Type B pancreatic cell (in vitro differentiated cells): ENCODE measurements at places on chromosomes 1 and 21.
A peak's percentile ranks its signal among the peaks of the same experiment; 100 is the strongest.

- DNase-seq: no peak
Measured at GRCh38 chr1:155049651-155050559, 1.2 kb upstream of the ADAM15 start.

DNA sequence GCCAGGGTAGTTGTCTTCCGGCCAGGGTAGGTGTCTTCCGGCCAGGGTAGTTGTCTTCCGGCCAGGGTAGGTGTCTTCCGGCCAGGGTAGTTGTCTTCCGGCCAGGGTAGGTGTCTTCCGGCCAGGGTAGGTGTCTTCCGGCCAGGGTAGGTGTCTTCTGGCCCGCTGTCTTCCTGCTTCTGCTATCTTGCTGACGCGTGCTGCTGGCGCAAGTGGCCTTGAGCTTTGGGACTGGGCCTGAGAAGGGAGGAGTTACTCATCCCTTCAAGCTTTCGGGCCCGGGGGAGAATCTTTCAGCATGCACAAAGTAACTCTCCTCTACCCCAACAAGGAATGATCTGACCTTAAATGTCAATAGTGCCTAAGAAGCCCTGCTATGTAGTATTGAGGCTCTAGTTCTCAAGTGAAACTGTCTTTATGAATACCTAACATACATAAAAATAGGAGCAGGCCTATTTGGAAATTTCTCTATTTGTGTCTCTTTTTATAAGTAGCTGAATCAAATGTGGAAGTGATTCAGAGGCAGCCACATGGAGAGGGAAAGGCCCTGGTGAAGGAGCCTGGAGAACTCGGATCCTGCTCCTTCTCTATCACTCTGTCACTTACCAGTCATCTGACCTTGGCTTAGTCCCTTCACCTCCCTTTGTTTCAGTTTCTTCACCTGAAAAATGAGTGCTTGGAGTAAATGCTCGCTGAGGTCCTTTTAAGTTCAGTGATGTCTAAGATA lies 65.6 kb downstream of the RGL1 start:
- no peak for DNase-seq

DNA sequence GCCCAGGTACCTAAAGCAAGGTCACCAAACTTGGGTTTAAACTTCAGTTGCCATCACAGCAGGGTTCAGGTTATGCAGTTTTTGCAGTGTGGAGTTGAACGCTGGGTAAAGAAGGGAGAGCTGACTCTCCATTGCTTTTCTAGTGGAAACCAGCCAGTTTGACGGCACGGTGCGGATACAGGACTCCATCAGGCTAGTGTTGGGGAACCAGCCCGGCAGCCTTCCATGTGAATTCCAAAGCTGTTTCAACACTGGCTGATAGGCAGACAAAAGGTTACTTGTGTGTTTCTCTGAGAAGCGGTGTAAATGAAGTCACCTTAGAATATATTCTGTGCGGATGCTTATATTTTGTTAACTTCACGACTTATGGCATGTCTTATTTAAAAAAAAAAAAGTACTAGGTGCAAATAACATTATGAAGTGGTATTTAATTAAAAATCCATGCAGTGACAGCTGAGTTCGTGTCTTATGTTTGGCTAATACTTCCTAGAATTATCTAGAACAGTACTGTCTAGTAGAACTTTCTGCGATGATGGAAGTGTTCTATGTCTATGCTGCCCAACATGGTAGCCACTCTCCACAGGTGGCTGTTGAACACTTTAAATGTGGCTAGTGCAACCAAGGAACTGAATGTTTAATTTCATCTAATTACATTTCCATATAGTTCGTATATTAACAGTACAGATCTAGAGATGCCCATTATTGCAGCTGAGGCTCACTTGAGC lies 29.9 kb upstream of the RCAN3 start:
- DNase-seq: no peak

- peak; percentile 25 for DNase-seq
Measured at GRCh38 chr1:54842963-54843362, 41.8 kb upstream of the TTC22 start.

DNA sequence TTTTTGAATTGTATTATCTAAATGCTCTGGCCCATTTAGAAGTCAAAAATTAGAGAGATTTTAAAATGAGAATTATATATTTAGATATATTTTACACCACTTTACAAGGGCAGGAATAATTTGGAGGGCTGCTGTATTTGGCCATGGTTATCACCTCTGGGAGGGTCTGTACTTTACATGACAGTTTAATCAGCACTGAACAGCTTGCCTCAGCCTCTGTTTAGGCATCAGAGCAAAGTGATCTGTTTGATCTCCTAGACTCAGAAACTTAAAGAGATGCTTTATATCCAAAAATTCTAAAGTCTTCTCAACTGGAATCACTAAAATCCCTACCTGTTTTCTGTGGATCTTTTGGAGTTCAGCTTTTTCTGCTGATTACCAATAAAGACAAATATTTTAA lies 5.4 kb upstream of the SPTA1 start:
- DNase-seq: no peak

GRCh38 chr1:119327450-119328155 lies 41.0 kb upstream of the HAO2 start:
- DNase-seq: peak; percentile 70

DNA sequence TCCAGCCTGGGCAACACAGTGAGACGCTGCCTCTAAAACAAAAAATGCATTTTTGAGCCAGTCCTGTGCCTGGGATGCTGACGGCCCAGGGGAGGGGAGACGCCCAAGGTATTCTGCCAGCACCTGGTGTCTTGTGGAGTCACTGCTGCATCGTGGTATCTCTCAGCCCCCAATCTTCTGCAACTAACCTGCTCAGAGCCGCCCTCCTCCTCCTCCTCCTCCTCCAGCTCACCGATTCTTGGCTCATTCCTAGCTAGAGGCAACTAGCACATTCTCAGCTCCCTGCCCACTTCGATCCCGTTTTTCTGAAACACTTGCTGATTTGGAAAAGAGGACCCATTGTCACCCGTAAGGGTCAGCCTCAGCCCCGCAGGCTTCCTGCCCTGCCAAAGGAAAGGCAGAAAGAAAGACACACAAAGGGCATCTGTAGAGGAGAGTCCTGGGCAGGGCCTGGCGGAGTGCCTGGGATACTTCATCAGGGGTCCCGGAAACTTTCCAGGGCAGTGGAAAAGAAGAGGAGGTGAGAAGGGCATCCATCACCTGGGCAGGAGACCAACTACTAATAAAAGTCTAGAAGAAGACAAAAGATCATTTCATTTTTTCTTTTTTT lies 20.7 kb downstream of the GPR157 start:
- no peak for DNase-seq

DNA sequence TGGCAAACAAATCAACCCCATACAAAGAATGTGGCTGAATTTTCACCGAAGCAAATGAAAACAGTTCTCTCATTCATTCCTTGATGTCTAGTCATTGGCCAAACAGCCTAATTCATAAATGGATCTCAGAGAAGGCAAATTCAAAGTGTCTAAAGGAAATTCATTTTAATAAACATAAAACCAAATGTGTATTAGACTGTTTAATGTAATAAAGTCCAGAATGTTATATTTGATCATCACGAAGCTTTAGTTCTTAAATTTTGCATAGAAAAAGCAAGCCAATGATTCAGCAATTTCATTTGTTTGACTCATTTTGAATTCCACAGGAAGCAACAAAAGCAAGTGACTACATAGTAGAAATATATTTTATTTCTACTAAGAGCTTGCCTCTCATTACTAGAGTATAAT lies 379.2 kb upstream of the ADAMTS5 start:
- no peak for DNase-seq

GRCh38 chr1:47927165-47927564 lies 70.0 kb downstream of the TRABD2B start:
- DNase-seq: no peak

DNA sequence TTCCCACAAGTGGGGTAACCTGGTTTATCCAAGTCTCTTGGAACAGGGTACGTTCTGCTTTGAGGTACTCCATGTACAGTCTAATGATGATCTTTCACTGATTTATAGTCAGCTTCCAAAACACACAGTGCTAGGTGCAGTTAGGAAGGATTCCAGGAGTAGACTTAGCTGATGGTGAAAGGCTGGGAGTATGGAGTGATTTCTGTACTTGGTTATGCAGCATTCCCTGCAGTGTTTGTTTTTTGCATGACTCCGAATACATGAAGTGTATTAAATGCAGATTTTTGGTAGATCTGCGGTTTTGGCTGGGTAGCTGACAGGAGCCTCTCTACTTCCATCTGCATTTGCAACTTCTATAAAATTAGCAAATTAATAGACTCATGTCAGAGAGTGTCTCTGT lies 3.7 kb downstream of the HMGN2 start:
- no peak for DNase-seq

- DNase-seq: no peak
Measured at GRCh38 chr1:165387961-165388360, 31.4 kb upstream of the LMX1A start.

DNA sequence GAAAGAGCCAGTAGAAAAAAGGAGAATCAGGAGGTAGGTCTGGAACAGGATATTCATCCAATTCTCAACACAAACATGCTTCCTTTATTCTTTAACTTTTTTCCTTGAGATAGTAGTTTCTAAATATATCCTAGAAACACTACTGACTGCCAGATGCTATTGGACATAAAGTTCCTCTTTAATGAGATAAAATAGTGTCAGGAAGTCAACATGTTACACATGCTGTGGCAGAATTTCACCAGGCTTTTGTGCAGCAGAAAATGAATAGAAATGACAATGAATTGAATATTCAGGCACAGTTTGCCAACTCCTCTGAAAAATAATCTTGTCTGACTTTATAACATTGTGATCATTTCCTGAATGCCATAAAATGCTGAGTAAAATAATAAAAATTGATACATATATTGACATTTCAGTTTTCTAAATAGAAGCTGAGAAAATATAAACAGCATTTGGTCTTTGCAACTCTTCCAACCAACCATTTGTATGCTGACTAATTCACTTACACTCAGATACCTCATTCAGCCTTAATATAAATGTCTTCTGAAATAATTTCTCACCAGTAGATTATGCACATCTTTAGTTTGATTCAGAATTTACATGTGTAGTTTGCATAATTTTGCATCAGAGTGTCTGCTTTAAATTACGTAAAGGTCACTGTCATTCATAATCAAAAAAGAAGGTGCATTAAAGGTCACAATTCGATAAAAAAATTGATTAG lies 486.1 kb upstream of the ADGRL2 start:
- no peak for DNase-seq

- no peak for DNase-seq
Measured at GRCh38 chr1:52668711-52669110, 29.4 kb downstream of the COA7 start.

GRCh38 chr1:212622906-212623305 lies 14.3 kb downstream of the ATF3 start:
- DNase-seq: no peak

- no peak for DNase-seq
Measured at GRCh38 chr1:92483610-92484471, 2.9 kb downstream of the GFI1 start.

- DNase-seq: no peak
Measured at GRCh38 chr1:119308130-119308700, 60.4 kb upstream of the HAO2 start.

DNA sequence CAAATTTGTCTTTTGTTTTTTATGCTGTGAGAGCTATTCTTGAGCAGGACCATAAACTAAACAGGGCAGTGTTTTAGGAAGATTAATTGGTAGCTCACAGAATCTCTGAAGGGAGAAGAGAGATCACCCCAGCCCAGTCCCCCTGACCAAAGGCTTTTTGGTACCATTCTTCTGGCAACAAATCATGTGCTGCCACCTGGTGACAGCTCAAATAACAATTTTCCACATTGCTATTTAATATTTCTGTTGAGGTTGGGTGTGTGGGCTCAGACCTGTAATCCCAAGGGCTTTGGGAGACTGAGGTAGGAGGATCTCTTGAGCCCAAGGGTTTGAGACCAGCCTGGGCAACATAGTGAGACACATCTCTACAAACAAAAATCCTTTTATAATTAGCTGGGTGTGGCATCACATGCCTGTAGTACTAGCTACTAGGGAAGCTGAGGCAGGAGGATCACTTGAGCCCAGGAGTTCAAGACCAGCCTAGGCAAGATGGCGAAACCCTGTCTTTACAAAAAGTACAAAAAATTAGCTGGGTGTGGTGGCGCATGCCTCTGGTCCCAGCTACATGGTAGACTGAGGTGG lies 2.2 kb upstream of the TESK2 start:
- DNase-seq: no peak

GRCh38 chr1:117030271-117030877 lies 28.8 kb downstream of the CD101 start:
- no peak for DNase-seq

DNA sequence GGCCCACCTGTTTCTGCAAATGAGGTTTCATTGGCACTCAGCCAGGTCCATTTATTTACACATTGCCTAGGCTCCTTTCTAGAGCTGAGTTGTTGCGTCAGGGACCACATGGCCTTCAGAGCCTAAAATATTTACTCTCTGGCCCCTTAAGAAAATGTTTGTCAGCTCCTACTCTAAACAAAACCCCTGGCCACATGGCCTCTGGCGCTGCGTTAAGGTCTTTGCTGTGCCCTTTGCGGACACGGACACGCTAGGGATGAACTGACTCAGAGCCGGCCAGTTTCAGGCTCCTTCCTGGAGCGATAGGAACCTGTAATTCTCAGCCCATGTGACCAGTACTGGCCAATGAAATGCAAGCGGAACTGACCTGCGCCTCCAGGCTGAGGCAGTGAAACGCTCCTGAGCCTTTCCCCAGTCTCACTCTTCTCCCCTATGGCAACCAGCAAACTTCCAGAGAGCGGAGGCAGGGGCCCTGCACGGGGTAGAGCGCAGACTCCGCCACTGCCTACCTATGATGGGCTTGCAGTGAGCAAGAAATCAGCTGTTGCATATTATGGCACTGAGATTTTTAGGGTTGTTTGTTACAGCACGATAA lies 160.3 kb downstream of the ETS2 start:
- no peak for DNase-seq

- DNase-seq: no peak
Measured at GRCh38 chr1:77489910-77490309, 192.5 kb downstream of the ZZZ3 start.

GRCh38 chr1:52305417-52306226 lies 60.4 kb downstream of the CC2D1B start:
- no peak for DNase-seq

DNA sequence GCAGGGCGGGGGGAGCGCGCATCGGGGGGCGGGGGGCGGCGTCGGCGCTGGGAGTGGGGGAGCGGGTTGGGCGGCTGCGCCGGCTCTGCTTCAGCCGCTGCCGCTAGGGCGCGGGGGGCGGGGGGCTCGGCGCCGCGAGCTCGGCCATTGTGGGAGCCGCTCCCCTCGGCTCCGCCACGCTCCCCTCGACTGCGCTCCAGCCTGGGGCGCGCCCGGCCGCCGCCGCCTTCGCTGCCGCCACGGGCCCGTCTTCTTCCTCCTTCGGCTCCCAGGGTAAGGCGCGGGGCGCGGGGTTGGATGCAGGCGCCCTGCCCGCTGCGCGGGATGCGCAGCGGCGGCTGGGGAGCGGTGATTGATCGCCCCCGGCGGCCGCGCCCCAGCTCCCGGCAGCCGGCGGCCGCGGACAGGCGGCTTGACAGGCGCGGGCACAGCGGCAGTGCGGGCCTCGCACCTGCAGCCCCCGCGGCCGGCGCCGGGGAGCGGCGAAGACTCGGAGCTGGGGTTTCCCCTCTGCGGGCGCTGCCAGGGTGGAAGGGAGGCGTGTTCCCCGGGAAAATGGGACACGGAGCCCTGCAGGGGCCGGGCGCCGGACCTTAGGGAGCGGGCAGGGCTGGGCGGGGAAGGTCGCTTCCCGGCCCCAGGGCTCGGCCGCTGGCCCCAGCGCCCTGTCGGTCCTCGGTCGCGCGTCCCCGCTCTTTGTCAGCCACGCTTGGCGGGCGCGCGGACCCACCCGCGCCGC lies 55.3 kb downstream of the NDUFS5 start:
- peak; percentile 68 for DNase-seq

GRCh38 chr1:8563944-8564537 lies 246.1 kb downstream of the SLC45A1 start:
- no peak for DNase-seq

GRCh38 chr21:16262091-16262490 lies 532.3 kb downstream of the USP25 start:
- DNase-seq: no peak

GRCh38 chr1:88111816-88112215 lies 572.3 kb upstream of the PKN2 start:
- no peak for DNase-seq
